Stimulated activated CD4-positive, alpha-beta T cell treated with anti-CD3 and anti-CD28 coated beads, Interleukin-15, amount 100 ng/mL, for 48 hours (primary cell): ENCODE measurements at places on chromosomes 2 and 18.

DNA sequence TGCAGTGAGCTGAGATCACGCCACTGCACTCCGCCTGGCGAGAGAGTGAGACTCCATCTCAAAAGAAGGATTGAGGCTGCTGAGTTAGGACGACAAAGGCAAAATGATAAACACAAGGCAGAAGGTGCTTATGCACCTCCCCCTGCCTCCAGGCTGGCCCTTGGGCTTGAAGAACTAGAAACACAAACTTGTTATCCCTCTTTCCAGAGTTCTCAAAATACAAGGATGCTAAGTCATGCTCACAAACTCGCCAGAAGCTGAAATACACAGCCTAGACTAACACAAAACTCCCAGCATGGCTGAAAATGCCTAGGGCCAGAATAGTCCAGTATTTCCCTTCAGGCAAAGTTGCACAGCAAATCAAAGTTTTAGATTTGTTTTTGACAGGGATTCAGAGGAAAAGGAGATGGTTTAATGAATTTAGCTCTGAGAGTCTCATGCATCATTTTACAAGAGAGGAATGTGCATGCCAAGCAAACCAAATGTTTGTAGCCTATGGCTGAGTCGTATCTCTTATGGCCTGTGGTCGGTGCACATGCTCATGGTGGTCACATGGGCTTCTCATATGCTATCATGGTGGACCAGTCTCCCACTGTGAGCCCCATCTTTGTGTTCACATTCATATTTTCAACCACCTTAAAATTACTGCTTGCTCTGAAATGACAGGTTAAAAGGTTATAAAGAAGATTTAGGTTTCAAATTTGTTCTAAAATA lies 16.2 kb upstream of the MREG start:
- no peak for DNase-seq

GRCh38 chr2:60317844-60318243 lies 235.6 kb downstream of the BCL11A start:
- DNase-seq, result no peak

DNA sequence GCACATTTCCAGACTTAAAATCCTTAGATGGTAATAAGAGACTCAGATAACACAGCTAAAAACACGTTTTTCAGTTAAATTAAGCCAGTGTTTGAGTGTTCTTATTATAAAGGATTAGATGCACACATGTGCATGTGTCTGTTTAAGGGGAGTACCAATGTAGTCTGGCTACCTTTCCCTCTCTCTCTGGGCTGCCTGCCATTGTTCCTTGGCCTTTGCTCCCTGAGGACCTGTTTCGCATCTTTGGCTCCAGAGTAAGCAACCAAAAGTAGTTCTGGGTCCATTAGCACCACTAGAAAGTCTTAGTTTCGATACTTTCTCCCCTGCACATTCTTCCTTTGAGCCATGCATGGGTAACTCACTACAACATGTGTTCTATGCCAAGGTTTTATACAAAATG lies 228.3 kb downstream of the TPGS2 start:
- no peak for DNase-seq

GRCh38 chr2:118845522-118846441 lies 1.7 kb downstream of the EN1 start:
- no peak for DNase-seq

DNA sequence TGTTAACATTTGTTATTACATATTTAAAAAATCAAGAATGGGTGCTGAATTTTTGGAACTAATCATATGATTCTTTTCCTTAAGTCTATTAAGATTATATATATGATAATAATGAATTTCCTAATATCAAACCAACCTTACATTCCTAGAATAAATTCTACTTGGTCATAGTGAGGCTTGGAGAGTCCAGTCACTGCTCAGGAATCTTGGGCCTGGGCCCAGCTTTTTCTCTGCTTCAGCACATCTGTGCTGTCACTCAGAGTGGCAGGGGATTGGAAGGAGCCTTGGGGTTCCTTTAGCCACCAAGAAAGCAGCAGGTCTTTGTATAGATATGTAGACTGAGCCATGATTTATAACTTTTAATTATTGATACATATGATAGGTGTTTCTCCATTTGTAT lies 19.9 kb upstream of the ZAP70 start:
- no peak for DNase-seq

GRCh38 chr18:8826971-8827370 lies 121.6 kb downstream of the MTCL1 start:
- DNase-seq, result no peak

GRCh38 chr2:152456262-152456661 lies 121.3 kb downstream of the FMNL2 start:
- no peak for DNase-seq

- no peak for DNase-seq
These were observed 248.8 kb downstream of the ACKR3 start for GRCh38 chr2:236818281-236819045.

GRCh38 chr2:46296216-46296839 lies 879 bp upstream of the EPAS1 start:
- no peak for DNase-seq

- DNase-seq, result no peak
These were observed 416.3 kb upstream of the LRRTM4 start for GRCh38 chr2:77938462-77938861.

DNA sequence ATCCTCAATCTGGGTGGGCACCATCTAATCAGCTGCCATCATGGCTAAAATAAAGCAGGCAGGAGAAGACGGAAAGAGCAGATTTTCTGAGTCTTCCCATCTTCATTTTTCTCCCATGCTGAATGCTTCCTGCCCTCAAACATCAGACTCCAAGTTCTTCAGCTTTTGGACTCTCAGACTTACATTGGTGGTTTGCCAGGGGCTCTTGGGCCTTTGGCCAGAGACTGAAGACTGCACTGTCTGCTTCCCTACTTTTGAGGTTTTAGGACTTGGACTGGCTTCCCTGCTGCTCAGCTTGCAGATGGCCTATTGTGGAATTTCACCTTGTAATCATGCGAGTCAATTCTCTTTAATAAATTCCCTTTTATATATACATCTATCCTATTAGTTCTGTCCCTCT lies 36.6 kb downstream of the DIPK1C start:
- no peak for DNase-seq
